ENCODE measurements at places on chromosomes 6 and 20.

DNA sequence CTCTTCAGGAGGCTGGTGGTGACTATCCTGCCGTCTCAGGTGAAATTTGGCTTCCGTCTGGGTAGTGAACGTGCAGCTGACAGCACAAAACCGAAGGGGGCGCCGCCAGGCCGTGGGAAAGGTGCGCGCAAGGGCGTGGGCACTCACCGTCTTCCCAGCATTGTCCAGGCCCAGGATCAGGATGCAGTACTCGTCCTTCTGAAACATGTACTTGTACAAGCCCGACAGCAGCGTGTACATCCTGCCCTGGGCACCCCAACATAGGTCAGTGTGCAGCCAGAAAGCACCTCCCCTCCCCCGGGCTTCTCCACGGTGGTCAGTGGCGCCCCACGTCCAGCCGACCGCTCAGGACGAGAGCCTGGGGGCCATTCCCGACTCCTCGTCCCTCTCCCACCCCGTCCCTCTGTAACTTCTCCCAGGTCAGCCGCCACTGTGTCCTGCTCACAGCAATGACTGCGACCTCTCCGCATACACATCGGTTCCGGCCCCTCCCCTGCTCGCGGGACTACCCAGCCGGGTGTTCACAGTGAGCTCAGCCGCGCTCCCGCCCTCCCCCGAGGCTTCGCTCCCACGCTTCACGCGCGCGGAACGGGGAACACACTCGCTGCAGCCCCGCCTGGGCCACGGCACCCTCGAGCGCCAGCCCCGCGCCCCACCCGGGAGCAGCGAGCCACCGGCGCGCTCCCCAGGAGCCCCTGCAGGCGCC lies 771 bp downstream of the ARFRP1 start:
- peaks cover 34% of the 10 kb centered on the region for H3K4me1 ChIP-seq
- H3K36me3 ChIP-seq: peaks cover 42% of the 10 kb centered on the region
- no peaks in the 10 kb centered on the region for H3K27me3 ChIP-seq

- H3K27me3 ChIP-seq: no peaks in the 10 kb centered on the region
- H3K4me3 ChIP-seq: peak overlapping the region; percentile 44
- H3K4me1 ChIP-seq: peaks cover 15% of the 10 kb centered on the region
- no peak for DNase-seq
- peaks cover 5% of the 10 kb centered on the region for H3K36me3 ChIP-seq
Observed at GRCh38 chr6:34656378-34657036, 40.1 kb downstream of the ILRUN start.

- no peaks in the 10 kb centered on the region for H3K27me3 ChIP-seq
- H3K4me3 ChIP-seq: no peak overlapping the region
- no peak overlapping the region for H3K27ac ChIP-seq
- no peaks in the 10 kb centered on the region for H3K36me3 ChIP-seq
- no peaks in the 10 kb centered on the region for H3K4me1 ChIP-seq
- DNase-seq: no peak
Observed at GRCh38 chr6:22526736-22527135, 42.6 kb upstream of the HDGFL1 start.

DNA sequence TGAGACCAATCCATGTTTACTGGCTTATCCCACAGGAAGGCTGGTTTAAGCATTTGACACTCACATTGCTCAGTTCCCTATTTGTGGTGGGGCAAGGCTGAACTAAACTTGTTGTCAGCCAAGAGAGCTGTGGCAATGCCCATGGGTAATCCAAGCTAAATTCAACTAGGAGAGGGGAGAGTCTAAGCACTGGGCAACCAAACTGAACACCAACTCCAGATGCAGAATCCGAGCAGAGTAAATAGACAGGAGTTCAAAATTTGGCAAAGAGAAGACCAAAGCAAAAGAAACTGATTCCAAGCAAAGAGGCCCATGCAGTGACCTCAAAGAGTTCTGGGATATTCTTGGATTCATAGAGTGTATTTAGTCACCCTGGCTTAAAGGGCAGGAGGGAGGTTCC lies 106.5 kb upstream of the NT5E start:
- H3K4me3 ChIP-seq: no peak overlapping the region
- no peak for DNase-seq
- no peaks in the 10 kb centered on the region for H3K27me3 ChIP-seq
- no peaks in the 10 kb centered on the region for H3K36me3 ChIP-seq

DNA sequence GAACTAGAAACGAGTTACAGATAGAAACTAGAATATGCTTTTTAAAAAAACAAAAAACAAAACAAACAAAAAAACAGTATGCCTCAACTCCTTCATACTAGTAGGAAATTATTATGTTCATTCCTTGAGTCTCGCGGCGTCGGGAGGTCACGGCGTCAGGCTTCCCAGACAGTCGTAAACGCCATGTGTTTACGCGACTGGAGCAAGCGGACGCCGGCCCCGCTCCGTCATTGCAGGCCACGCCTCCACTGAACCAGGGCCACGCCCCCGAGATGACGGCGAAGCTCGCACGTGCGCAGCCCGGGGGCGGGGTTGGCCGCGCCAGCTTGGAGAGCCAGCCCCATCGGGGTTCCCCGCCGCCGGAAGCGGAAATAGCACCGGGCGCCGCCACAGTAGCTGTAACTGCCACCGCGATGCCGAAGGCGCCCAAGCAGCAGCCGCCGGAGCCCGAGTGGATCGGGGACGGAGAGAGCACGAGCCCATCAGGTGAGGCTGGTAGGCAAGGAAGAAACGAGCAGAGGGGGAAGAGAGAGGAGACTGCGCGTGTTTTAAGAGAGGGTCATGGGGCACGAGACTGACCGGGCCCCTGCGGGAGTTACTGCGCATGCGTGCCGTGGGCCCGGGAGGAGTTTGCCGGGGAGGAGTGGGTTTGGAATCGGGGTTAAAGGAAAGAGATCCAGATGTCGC lies at the start of gene ABCF1:
ABCF1 (plus strand) TSS at position 368 of the 687 bp plus-strand sequence; CDS start at position 414, 46 bp downstream.
- H3K4me1 ChIP-seq: peaks cover 22% of the 10 kb centered on the region
- no peaks in the 10 kb centered on the region for H3K36me3 ChIP-seq
- peak; percentile 99 for DNase-seq

Measured in effector memory CD4-positive, alpha-beta T cell (primary cell).